ENCODE measurements at places on chromosomes 4 and X. TPM values are rescaled to one million over a fixed set of nuclear protein-coding genes. Genes with fewer than 3 reads are reported as not detected.
A peak's percentile ranks its signal among the peaks of the same experiment; 100 is the strongest.

- peak; percentile 53 for DNase-seq
Observed at GRCh38 chrX:57453901-57454300, 137.9 kb upstream of the ZXDB start.

DNA sequence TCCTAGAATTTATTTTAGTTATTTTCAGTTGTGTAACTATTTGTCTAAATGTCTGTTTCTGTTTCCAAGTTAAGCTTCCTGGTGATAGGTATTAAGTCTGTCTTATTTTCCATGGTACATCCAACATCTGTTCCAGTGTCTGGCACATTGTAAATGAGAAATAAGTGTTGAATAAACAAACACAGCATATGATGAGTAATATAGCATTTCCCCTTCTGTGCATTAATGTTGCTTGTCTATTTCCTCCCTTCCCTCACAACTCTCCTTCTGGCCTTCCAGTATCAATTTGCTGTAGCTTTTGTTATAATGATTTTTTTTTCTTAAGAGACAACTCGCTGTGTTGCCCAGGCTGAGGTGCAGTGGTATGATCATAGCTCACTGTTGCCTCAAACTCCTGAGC, 36.1 kb downstream of the COPS4 start:
- DNase-seq, result no peak

The LRIT3 gene
- 1.2 TPM for total RNA-seq

The AREG gene
- 1.3 TPM for total RNA-seq

DNA sequence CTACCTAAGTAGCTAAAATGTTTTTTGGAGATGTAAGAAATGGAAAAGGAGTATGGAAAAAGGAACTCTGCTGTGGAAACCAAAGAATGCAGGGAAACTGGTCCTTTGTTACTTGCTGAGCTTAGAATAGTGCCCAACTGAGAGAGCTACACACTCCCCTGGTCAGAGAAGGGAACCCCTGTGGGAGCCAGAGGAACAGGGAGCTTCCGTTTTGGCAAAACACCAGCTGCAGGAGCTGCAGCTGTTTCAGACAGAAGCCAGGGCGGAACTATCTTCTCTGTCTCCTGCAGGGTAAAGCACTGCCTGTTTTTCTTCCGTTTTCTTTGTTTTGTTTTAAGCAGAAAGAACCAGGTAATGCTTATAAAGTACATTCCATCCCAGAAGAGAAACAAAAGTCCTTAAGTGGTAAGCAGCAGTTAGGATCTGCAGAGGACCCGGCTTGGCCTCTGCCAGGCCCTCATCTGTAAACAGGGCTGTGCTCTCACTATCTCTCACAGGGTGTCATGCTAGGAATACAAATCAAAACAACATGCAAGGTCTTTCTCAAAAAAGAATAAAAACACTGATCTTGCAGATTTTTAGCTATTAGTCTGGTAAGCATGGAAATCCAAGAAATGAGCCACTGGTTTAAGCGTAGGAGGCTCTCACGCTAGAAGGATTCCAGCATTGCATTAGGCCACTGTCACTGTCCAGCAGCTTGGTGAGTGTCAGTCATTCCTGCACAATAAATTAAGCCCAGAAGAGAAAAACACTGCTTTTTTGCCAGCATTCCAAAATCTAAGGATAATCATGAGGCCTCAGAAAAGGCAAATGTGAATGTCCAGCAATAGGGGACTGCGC, 76.1 kb downstream of the CHST7 start:
- DNase-seq, result peak; percentile 70

DNA sequence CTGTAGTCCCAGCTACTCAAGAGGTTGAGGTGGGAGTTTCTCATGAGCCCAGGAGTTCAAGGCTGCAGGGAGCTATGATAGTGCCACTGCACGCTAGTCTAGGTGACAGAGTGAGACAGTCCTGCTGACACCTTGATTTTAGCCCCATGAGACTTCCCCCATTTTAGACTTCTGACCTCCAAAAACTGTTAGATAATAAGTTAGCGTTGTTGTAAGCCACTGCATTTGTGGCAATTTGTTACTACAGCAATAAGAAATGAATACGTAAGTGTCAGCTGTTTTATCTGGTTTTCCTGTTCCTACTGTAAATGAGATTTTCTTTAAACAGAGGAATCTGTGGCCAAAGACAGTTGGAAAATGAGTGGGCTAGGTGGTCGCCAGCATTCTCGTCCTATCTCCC, 83.9 kb downstream of the ARHGAP10 start:
- no peak for DNase-seq

DNA sequence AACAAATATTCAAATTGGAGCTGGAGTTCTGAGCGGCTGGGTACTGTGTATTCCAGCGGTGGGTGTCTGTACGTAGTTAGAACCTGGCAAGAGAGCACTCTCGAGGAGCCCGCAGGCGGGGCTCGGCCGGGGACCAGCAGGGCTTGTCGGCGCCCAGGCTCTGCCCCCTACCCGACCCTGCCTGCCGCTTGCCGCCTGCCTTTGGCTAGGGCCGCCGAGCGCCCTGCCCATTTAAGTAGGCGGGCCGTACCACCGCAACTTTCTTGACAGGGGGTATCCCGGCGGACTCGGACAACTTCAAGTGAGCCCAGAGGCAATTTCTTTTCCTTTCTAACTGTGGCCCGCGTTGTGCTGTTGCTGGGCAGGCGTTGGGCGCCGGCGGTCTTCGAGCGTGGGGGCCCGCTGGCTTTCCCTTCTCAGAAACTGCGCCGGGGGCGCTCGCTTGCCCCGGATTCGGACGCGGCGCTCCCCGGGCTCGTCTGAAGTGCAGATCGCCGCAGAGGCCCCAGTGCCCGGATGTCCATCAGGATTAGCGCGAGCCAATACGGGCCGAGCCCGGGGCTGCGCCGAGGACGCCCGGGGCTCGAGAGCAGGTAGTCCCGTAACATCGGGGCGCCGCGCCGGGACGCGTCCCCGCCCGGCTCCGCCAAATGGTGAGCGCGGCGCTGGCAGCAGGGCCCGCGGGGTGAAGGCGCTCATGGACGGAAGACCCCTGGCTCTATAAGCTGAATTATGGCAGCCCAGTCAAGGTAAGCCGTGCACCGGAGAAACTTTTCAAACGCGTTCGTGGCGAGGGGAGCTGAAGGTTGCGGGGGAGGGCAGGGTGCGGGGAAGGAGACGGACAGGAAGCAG, 72.1 kb downstream of the AFF1 start:
- peak; percentile 97 for DNase-seq

GRCh38 chr4:56321251-56321650, 66.0 kb downstream of the AASDH start:
- DNase-seq, result no peak

GRCh38 chr4:38004062-38004461, 43.9 kb downstream of the PTTG2 start:
- no peak for DNase-seq

GRCh38 chr4:35818520-35818919, 425.8 kb downstream of the ARAP2 start:
- no peak for DNase-seq

The FAM3A gene
- total RNA-seq, result 24.3 TPM

GRCh38 chr4:54277691-54278090, 48.6 kb downstream of the PDGFRA start:
- no peak for DNase-seq

- no peak for DNase-seq
Observed at GRCh38 chrX:154986826-154987575, 35.5 kb downstream of the F8 start.

The UGT2B17 gene
- total RNA-seq, result not detected

- no peak for DNase-seq
Observed at GRCh38 chr4:126958482-126958881, 674.3 kb upstream of the INTU start.

The RHOXF2B gene
- not detected for total RNA-seq

DNA sequence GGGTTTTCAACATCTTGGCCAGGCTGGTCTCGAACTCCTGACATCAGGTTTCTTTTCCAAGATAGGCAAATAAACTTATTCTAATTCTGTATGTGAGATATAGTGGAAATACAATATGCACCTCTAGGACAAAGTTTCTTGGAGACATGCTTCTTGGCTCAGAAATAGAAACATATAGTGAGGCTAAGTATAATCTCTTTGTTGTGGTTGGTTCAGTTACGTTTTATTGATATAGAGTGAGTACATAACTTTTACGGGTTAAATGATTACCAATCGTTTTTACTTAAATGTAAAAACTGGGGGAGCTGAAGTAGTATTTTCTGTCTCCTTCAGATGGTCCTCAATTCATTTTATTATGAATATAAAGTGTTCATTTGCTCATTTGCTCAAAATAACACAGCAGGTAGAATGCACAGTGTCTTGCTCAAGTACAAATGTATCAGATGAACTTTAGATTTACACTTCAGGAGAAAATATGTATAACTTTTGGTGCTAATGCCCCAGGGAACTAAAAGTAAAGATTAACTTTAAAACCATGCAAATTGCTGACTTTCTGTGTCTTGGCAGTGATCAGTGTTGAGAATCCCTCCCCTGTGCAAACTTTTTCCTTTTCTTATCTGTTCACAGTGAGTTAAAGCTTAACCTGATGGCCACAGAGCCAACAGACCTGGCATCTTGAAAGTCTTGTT, 77.6 kb downstream of the AFF1 start:
- DNase-seq, result no peak

DNA sequence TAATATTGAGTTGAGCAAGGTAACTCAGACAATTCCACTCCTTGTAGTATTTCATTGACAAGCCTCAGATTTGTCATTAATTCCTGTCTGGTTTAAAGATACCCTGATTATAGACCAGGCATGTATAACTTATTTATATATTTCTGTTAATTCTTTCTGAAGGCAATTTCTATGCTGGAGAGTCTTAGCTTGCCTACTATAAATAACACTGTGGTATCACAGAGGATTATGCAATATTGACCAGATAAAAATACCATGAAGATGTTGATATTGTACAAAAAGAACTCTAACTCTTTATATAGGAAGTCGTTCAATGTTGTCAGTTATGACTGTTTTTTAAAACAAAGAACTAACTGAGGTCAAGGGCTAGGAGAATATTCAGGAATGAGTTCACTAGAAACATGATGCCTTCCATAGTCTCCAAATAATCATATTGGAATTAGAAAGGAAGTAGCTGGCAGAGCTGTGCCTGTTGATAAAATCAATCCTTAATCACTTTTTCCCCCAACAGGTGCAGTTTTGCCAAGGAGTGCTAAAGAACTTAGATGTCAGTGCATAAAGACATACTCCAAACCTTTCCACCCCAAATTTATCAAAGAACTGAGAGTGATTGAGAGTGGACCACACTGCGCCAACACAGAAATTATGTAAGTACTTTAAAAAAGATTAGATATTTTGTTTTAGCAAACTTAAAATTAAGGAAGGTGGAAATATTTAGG, 821 bp downstream of the CXCL8 start:
- DNase-seq, result no peak
